Breast epithelium (tissue), 4 donors: ENCODE measurements at places on chromosomes 12 and 14.

- no peak overlapping the region for H3K4me3 ChIP-seq
- no peaks in the 10 kb centered on the region for H3K27me3 ChIP-seq
- no peak overlapping the region for H3K27ac ChIP-seq
- no peaks in the 10 kb centered on the region for H3K36me3 ChIP-seq
Measured at GRCh38 chr14:68011406-68012028, 191.9 kb downstream of the RAD51B start.

- no peaks in the 10 kb centered on the region for H3K36me3 ChIP-seq
- DNase-seq: no peak
- H3K27ac ChIP-seq: no peak overlapping the region
Measured at GRCh38 chr14:78997811-78998210, 827.6 kb downstream of the NRXN3 start.

DNA sequence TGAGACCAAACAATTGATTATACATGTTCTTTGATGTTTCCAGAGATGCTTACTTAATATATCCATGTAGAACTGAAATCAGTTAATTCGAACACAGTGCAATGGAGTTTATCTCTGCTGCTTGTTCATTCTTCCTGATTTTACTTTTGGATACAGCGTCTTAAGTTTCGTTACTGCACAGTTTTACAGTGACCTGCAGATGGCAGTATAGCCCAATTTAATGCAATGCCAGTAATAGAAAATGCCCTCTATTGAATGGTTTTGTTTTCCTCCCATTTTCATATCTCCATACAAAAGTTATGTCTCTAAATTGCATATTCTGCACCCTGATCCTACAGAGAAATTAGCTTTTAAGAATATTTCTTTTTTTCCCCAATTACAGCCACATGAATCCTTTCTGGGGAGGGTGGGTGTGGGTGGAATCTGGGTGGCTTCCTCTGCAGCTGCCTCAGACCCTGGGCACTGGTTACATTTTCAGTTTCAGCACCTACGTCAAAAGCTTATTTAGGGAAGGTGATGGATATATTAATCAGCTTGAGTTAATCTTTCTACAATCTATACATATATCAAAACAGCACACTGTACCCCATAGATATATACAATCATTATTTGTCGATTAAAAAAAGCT, 101.1 kb upstream of the DCD start:
- no peak overlapping the region for H3K27ac ChIP-seq
- no peaks in the 10 kb centered on the region for H3K27me3 ChIP-seq
- H3K4me1 ChIP-seq: no peaks in the 10 kb centered on the region
- no peaks in the 10 kb centered on the region for H3K36me3 ChIP-seq

DNA sequence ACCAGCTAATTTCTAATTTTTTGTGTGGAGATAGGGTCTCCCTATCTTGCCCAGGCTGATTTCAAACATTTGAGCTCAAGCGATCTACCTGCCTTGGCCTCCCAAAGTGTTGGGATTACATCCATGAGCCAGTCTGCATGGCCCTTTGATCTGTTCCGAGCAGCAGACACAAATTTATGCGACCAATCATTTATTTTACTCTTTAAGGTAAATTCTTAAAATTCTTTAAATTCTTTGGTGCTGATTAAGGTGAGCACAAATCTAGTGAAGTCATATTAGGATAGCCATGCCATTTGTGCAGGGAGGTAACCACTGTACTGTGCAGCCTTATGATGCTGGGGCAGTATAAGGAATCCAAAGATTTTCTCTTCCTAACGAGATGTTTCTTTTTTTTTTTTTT, 135.7 kb downstream of the SRGAP1 start:
- no peak overlapping the region for H3K4me3 ChIP-seq
- H3K27ac ChIP-seq: no peak overlapping the region
- H3K27me3 ChIP-seq: no peaks in the 10 kb centered on the region
- DNase-seq: no peak

- no peaks in the 10 kb centered on the region for H3K36me3 ChIP-seq
- no peak for DNase-seq
- no peak overlapping the region for H3K27ac ChIP-seq
- no peaks in the 10 kb centered on the region for H3K4me1 ChIP-seq
Measured at GRCh38 chr12:91990525-91990924, 155.1 kb downstream of the BTG1 start.

DNA sequence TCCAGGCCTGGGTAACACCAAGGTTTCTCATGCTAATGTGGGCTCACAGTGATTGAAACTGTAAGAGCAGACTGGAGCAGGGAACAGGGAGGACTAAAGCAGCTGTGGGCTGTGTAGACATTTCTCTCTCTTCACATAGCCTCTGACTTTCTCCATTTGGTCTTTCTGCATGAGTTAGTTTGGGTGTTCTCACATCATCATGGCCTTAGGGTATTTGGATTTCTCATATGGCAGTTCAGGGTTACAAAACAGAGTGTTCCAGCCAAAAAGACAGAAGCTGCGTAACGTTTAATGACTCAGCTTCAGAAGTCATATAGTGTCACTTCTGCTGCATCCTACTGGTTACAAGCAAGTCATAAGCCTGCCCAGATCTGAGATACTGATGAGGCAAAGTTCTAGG, 52.0 kb upstream of the OSBPL8 start:
- H3K4me1 ChIP-seq: no peaks in the 10 kb centered on the region
- H3K4me3 ChIP-seq: no peak overlapping the region
- DNase-seq: no peak

DNA sequence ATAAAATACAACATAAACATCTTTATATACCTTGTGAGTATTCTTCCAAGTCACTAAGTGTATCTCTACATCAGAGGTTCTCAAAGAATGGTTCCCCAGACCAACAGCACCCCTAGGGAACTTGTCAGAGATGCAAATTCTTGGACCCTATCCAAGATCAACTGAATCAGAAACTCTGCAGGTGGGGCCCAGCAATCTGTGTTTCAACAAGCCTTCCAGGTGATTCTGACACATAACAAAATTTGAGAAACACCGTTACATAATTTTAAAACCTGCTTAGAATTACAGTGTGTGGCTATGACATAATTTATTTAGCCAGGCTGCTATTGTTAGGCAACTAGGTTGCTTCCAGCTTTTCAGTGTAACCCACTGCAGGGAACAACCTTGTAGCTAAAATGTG, 49.8 kb downstream of the NTN4 start:
- peak overlapping the region; percentile 89 for H3K27ac ChIP-seq
- DNase-seq: no peak
- no peak overlapping the region for H3K4me3 ChIP-seq
- H3K4me1 ChIP-seq: peaks cover 6% of the 10 kb centered on the region

GRCh38 chr12:91608542-91608941, 425.9 kb upstream of the DCN start:
- H3K36me3 ChIP-seq: no peaks in the 10 kb centered on the region
- H3K27me3 ChIP-seq: no peaks in the 10 kb centered on the region
